Activated CD4-positive, CD25-positive, alpha-beta regulatory T cell (primary cell): ENCODE measurements at places on chromosomes 16 and 17.

DNA sequence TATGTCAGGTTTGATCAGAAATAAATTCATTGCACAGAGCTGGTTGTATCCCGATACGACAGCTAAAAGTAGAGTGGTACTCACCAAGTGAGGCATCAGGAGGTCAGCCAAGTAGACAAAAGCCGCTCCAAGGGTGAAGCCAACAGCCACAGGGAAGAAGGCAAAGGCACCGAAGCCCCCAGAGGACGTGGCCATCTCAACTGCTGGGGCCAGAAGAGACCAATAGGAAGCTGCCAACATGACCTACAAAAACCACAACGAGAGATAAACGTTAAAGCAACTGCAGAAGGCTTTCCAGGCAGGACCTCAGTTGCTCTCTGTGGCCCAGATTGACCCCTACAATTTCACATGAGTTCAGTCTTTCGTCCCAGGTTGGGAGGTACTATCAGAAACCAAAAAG, 61.0 kb downstream of the SLC39A11 start:
- DNase-seq: no peak

- no peak for DNase-seq
These were observed 16.5 kb upstream of the NF1 start for GRCh38 chr17:31078290-31078689.

DNA sequence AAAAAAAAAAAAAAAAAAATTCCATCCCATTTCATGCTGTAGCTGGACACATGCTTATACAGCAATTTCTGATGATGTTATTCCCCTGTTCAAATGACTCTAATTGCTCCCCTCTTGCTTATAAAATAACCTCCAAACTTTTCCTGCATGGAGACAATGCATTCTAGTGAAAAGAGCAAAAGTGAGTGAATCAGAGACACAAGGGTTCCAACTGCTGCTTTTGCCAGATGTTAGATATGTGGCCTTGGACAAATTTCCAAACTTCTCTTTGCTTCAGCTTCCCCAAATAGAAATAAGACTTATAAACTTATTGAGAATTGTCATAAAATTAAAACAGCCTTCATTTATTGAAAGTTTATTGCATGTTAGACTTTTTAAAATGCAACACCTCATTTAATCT, 65.0 kb upstream of the AXIN2 start:
- DNase-seq: no peak

GRCh38 chr17:2816688-2817087, 20.4 kb downstream of the RAP1GAP2 start:
- DNase-seq: no peak

- no peak for DNase-seq
These were observed 12.8 kb upstream of the AKTIP start for GRCh38 chr16:53515811-53516210.

DNA sequence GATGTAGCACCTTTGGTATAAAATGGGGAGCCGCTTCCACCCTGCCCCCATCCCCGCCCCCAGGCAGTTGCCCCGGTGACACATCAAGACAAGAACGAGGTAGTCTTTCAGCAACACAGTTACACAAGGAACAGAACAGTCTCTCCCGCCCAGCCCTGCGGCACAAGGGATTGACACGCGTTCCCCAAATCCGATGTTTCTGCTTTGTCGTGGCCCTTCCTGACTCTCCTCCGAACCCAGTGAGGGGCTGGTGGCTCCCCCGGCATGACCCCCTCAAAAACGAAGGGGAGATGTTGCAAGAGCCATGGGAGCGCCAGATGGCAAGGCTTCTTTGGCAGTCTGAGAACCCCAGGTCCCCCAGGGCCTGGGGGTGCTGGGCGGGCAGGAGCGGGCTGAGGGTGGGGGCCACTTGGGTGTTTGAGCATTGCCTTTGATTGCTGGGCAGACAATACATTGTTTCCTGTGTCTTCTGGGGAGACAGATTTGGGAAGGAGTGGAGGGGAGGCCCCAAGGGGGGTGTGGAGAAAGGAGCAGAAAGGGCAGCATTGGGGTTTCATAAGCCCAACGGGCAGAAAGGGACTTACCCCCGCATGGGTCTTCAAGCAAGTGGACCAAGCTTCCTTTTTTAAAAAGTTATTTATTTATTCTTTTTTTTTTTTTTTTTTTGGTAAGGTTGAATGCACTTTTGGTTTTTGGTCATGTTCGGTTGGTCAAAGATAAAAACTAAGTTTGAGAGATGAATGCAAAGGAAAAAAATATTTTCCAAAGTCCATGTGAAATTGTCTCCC, 16.6 kb downstream of the COL1A1 start:
- no peak for DNase-seq
